BE2C (cell line): ENCODE measurements at places on chromosomes 2 and 18.

- no peak for DNase-seq
Measured at GRCh38 chr2:240869956-240870875, 1.6 kb downstream of the AGXT start.

DNA sequence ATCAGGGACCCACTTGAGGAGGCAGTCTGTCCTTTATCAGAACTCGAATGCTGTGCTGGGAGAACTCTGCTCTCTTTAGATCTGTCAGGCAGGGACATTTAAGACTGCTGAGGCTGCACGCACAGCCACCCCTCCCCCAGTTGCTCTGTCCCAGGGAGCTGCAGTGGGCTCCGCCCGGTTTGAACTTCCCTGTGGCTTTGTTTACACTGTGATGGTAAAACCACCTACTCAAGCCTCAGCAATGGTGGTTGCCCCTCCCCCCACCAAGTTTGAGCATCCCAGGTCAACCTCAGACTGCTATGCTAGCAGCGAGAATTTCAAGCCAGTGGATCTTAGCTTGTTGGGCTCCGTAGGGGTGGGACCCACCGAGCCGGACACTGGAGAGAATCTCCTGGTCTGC is 11.8 kb upstream of the LHCGR start:
- no peak for DNase-seq

DNA sequence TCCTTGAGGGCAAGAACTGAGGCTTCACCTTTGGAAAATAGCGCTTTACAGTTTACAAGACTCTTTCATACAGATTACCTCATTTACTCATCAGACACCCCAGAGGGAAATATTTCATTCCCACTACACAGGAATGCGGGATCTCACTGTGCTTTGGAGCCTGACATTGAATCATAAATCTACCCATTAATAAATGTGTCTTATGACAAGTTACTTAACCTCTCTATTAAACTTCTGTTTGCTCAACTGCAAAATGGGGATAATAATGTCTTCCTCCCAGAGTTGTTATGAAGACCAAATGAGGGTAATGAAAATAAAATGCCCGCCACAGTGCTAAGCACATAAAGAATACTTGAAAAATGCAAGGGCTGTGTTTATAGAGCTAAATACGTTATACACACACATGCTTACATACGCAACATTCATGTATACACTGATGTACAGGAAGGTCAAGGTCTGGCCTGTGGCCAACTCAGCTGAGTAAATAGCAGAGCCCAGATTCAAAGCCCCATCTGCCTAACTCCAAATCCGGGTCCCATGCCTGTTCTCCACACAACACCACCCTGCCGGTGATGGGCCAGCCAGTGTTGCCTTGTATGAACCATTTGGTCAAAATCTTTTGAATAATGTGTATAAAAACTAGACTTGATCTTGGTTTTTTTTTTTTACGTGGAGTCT is 77.8 kb upstream of the STPG4 start:
- peak; percentile 31 for DNase-seq

- DNase-seq: no peak
Measured at GRCh38 chr18:26963292-26963691, 97.8 kb upstream of the AQP4 start.

DNA sequence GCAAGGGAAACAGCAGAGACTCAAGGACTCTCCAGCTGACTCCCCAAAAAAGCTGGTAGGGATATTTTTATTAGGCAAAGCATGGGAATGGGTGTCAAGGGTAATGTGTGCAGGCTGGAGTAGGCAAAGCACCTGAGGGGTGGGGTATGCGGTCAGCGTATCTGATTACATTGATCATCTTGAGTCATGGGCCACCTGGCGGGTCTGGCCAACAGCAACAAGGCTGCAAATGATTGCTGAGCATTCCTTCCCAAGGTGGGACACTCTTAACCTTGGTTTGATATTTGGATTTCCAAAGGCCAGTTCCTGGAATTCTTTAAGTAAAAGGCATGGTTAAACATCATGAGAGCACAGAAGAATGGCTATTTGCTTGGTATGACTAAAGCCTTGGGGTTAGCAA is 32.6 kb upstream of the CCBE1 start:
- no peak for DNase-seq

GRCh38 chr18:24766376-24766775 is 305.9 kb downstream of the HRH4 start:
- DNase-seq: no peak

DNA sequence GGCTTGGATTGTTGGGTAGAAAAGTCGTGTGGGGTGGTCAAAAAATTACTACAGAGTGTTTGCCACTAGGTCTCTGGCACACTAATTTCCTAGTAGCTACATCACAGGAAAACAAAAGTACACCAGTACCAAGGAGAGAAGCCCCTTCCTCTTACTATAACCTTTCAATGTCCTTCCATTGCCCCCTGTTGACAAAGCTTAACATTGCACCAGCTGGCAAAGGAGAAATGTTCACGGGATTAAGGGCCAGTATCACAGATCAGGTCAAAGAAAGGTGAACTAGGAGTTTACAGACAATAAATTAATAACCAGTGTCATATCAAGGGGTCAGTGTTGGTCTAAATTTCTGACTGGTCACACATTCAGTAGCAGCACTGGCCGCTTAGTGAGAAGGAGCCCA is 1139.6 kb upstream of the FAM98A start:
- peak; percentile 26 for DNase-seq
